ENCODE measurements at places on chromosomes 7 and 10.

DNA sequence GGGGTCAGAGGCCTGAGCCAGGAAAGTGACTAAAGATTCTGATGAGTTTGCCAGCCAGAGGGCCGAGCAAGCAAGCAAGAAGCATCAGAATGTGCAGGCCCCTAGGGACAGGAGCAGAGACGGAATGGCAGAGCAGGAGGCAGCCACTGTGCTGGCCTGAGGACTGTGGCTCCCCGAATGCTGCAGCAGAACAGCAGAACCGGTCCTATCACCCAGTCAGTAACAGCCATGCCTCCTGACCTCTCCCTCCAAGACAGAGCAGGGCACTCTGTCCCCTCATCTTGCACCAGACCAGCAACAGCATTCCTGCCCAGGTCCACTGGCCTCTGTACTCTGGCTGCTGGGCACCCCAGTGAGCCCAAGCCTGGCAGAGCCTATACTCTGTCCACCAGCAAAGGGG is 85.9 kb downstream of the ARHGAP22 start:
- DNase-seq: no peak

DNA sequence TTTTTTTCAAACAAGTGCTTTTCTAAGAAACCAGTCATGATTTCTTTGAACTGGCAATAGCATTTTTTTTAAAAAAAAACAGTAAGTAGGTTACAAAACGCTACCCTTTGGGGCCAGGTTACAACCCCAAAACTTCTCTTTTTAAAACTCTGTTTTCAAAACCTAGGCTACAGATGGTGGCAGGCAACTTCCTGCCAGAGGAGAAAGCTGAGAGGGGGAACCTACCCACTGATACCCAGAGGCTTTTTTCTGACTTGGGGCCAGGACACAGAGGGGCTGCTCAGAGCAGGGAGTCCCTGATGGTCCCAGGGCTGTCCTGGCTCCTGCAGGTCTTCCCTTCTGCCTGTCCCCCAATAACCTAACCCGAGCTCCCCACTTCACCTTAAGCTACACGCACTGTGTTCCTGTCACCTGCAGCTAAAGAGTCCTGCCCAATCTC is 6.9 kb downstream of the STN1 start:
- DNase-seq: no peak

- no peak for DNase-seq
These were observed 65.6 kb upstream of the FAM171A1 start for GRCh38 chr10:15436696-15437095.

DNA sequence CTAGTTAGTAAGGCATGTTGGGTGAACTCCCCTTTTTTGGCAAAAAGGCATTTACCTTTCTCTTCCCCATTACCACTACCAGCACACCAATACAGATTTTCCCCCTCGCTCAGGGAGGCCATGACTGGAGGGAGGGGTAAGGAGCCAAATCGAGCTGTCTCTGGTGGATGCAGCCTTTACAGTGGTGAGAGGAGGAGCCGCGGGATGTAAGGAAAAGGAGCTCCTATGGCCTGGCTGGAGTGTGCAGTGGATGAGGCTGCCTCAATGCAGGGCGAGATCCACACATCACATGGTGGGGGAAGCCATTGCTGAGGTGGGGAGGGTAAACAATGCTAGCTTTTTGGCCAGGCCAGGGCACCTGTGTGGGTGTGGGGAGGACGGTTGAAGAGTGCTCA is 416.2 kb downstream of the EXOC4 start:
- no peak for DNase-seq

- DNase-seq: no peak
These were observed 2.6 kb downstream of the MDH2 start for GRCh38 chr7:76050545-76050944.

GRCh38 chr7:43764039-43764761 is 5.7 kb downstream of the BLVRA start:
- DNase-seq: no peak

DNA sequence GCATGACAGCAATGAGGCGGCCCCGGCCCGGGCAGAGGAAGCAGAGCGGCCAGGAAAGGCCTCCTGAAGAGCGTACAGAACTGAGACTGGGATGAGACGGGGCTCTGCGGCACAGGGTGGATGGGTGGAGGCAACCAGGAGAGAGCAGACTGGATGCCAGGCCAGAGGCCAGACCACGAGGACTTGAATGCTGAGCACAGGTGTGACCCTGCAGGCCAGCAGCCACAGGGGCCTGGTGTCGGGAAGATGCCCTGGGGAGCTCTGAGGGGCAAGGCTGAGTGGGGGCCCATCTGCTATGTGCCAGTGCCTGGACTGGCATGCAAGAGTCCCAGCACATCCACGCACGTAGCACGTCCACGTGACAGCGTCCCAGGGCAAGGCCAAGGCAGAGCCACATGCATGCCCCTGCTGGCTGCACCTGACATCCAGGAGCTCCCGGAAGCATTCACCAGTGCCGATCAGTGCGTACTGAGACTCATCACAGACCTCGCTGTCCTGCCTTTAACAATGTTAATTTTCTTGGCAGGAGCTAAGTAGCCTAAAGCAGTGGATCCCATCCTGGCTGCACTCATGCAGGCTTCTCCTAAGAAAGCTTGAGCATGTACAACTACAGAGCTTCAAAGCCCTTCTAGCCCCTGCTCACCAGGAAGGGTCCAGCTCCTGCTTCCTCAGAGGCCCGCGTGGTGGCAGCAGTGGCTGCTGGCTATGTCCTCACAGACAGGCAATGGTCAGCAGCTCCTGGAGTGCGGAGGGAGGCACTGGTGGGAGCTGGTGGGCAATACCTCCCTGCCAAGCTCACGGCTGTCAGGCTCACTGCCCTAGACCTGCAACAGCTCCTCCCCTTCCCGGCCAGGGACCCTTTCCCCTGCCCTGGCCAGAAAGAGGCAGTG is 18.0 kb downstream of the GRID1 start:
- no peak for DNase-seq

- no peak for DNase-seq
These were observed 613.8 kb downstream of the ZWINT start for GRCh38 chr10:55747244-55747643.

GRCh38 chr10:49686651-49687050 is 7.2 kb downstream of the C10orf53 start:
- DNase-seq: no peak

GRCh38 chr10:76073524-76073923 is 642.1 kb downstream of the LRMDA start:
- DNase-seq: no peak

DNA sequence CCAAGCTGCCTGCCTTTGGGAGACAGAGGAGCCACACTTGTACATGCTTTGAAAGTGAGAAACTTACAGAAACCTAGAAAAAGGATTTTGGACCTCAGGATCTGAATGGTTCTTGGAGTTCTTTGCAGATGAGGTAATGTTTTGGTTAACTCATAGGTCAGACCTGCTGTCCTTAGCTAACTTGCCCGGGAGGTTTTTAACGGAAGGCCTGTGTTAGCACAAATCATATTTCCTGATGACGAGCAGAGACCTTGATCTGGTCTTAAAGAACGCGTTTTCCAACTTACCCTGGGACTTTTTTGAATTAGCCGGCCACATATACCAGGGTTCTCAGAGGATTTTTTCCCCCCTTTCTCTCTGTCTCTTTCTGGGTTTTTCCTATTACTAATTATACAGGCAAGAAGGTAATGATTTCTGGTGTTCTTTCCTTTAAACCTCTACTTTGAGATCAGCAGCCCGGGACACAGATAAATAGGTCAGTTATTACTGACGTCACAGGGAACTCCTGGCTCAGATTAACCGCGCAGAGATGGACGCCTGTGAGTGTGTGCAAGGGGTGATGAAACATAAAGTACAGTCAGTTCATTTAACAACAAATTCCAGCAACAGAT is 101.7 kb upstream of the KLF6 start:
- no peak for DNase-seq

- no peak for DNase-seq
These were observed 10.8 kb upstream of the FAM3C start for GRCh38 chr7:121406944-121407343.

DNA sequence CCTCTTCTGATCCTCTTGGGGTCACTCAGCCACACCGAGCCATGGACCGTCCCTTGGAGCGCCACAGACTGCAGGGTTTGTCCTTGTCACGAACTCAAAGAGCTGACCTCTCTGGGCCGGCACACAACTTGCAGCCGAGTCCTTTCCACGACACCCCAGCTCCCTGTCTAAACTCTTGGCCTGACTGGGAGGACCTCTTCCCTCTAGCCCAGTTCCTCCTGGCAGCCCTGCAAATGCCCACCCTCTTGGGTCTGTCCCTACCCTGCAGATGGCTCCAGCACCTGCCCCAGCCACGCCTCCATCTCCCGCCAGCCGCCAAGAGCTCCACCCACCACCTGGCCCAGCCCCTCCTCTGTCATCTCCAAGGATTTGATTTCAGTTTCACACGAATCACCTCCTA is 339.2 kb downstream of the DNAJB6 start:
- DNase-seq: no peak

DNA sequence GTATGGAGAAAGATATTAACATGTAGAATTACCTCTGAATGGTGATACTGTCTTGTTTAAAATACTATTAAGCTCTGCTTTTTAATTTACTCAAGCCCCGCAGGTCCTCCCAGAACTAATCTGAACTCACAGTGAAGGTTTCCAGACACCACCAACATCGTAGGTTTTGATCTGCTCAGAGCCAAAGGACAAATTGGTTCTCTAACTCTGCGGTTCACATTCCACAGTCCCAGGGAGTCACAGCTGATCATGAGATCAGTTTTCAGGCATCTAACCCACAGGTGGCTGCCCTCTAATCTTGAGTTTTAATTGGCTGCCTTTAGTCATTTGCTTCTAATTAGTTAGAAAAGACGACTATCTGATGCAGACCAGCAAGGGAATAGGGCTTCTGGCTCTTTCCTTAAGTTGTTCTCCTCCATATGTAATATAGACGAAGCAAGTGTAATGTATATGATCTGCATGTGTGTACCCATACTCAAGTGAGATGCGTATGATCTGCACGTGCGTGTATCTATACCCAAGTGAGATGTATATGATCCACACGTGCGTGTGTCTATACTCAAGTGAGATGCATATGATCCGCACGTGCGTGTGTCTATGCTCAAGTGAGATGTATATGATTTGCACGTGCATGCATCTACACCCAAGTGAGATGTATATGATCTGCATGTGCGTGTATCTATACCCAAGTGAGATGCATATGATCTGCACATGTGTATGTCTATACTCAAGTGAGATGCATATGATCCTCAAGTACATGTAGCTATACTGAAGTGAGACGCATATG is 331.5 kb upstream of the NPVF start:
- no peak for DNase-seq

GRCh38 chr7:29019387-29019786 is 61.3 kb upstream of the TRIL start:
- no peak for DNase-seq

DNA sequence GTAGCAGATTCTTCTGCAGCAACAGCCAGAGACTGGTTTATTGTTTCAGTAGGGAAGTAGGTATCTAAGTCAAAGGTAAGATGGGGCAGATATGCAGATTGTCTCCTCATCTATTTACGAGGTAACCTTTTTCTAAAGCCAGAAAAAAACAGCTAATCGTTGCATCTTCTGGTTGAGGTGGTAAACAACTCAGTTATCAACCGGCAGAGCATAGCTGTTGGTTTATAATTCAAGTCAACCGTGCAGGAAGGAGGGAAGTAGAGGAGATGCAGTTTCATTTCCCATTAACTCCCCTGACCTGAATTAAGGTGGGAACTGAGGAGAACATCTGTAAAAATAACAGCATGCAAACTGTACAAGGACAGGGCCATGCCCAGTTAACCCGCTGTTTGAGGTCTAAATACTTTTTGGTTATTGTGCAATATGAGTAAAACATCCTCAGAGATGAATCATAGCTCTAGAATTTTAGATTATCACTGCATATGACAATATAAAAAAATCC is 156.5 kb upstream of the ITGB1 start:
- no peak for DNase-seq

GRCh38 chr10:96446966-96447596 is 66.6 kb downstream of the TLL2 start:
- no peak for DNase-seq

DNA sequence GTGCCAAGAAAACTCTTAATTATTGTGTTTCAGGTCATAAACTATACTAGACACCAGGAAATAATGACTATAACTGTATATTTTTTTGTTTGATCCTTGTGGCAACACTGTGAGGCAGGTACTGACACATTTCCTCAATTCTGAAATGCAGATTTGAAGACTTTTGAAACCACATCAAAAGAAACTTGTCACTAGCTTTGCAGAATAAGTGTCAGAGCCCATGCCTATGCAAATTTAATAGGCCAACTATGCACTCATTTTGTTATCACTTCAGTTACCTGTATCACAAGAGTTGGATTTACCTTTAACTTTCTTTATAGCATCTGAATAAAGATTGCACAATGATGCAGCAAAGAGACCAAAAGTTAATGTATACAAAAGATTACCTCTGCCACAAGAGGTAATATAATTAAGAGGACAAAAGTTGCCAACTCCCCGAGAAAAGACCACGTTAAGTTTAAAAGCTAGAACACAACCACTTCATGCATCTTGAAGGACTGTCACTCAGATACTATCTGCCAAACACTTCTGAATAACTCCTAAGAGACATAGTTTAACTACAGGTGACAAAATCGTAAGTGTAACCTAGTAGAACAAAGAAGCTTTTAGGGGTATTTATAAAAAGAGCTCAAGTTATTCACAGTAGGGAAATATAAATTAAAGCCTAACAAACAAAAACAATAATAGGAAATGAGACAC is 80.5 kb downstream of the ELAPOR2 start:
- DNase-seq: peak; percentile 24

- DNase-seq: no peak
These were observed 35.8 kb upstream of the TRIM8 start for GRCh38 chr10:102608487-102608886.

- DNase-seq: no peak
These were observed 3.4 kb upstream of the MLLT10 start for GRCh38 chr10:21530641-21531040.

DNA sequence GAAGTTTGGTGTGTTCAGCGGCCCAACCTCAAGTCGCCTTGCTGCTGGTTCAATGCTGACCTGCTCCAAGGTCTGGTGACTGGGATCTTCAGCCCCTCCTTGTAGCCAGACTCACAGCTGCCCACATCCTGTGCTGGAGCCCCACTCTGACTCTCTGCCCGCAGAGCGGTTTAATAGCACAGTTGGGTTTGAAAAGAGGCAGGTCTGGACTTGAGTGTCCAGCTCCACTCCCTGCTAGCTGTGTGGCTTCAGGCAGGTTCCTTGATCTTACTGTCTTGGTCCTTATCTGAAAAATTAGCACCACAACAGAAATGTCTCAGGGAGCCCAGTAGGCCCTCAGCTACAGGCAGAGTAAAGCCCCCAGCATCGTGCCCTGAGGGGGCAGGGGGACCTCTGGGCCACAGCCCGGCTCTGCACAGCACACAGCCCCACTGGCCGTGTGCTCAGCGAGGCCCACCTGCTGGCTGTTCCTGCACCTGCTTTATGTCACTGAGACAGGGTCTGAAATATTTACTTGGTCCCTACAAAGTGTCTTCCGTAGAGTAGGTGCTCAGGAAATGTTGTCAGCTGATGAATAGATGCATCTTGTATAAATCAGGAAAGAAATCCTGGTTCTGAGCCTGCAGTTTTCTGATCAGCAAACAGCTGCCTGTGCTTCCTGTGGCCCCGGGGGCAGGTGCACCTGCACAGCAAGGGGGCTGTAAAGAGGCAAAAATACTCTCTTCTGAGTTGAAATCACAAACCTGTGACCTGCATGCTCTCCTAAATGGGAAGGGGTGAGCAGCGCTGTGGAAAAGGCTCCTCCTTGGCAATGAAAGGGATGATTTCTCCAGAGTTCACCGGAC is 155.5 kb downstream of the SVIL start:
- no peak for DNase-seq

- no peak for DNase-seq
These were observed 413.1 kb upstream of the AUTS2 start for GRCh38 chr7:69185170-69185569.

Measured in thymus (tissue), 14 donors.